Left ventricle myocardium inferior (tissue), 1 donor: ENCODE measurements at places on chromosomes 12 and 14. TPM values are rescaled to one million over a fixed set of nuclear protein-coding genes. Genes with fewer than 3 reads are reported as not detected.
A peak's percentile ranks its signal among the peaks of the same experiment; 100 is the strongest.

The PRH2 gene
- not detected for total RNA-seq

The FSCB gene
- not detected for total RNA-seq

The MDP1 gene
- total RNA-seq = 16.6 TPM

The KRT77 gene
- not detected for total RNA-seq

The TAS2R30 gene
- 0.44 TPM for total RNA-seq

The RNASE1 gene
- 294 TPM for total RNA-seq

The FLRT2 gene
- 4.7 TPM for total RNA-seq

The SALL2 gene
- 3.4 TPM for total RNA-seq

DNA sequence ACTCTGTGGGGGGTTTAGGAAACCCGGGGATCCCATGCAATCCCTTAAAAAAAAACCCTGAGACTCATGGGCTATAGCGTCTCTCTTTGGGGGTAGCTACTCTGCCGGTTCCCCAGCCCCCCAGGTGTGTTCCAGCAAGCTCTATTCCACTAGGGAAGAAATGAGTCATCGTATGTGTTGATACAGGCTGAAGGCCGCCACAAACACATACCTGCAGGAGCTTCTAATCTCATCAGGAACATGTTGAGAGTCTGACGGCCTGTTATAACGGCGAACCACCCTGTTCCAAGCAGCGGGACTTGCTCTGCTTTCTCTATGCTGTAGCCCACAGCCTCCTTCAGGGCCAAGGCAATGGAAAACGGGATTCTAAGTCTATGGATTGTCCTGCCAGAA is 977 bp upstream of the KRT5 start:
- no peak for DNase-seq

DNA sequence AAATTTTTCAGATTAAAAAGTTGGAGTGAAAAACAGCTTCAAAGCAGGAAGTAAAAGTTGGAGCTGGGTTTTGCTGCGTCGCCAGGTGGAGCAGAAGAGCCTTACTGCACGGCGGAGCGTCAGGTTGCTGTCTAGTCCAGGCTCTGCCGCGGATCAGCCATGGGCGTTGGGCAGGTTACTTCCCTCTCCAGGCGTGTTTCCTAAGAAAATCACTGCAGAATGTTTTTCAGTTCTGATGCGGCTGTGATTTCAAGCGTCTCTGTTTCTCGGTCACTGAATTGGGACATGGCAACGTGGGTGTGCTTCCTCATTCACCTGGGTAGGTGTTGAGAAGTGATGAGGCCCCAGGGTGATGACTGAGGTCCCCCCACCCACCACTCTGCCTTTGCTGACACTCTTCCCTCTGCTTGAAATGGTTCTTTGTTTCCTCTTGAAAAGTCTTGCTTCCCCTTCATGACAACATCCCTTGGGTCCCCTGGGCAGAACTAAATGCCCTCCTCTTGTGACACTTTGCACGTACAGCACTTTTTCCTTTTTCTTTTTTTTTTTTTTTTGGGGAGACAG is 7.6 kb downstream of the EVL start:
- no peak for DNase-seq

- no peak for DNase-seq
Measured at GRCh38 chr12:91892081-91892855, 253.4 kb downstream of the BTG1 start.

GRCh38 chr14:77120771-77121743 is 20.5 kb downstream of the ZDHHC22 start:
- no peak for DNase-seq

DNA sequence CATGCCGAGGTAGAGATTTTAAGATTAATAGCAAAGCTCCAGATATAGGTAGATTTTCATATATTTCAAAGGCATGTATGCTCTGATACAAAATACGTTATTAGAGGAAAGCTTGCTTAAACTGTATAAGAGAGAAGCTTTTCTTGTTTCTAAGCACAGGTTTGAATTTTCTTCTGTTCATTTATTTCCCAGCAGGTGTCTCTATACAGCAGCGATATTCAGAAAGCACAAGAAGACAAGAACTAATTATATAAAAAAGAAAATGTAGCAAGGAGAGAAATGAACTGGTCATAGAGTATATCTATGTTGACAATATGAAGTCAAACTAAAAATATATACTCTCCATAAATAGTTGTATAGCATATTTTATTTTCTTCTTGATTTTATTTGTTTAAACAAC is 307.4 kb upstream of the NOVA1 start:
- DNase-seq = no peak

DNA sequence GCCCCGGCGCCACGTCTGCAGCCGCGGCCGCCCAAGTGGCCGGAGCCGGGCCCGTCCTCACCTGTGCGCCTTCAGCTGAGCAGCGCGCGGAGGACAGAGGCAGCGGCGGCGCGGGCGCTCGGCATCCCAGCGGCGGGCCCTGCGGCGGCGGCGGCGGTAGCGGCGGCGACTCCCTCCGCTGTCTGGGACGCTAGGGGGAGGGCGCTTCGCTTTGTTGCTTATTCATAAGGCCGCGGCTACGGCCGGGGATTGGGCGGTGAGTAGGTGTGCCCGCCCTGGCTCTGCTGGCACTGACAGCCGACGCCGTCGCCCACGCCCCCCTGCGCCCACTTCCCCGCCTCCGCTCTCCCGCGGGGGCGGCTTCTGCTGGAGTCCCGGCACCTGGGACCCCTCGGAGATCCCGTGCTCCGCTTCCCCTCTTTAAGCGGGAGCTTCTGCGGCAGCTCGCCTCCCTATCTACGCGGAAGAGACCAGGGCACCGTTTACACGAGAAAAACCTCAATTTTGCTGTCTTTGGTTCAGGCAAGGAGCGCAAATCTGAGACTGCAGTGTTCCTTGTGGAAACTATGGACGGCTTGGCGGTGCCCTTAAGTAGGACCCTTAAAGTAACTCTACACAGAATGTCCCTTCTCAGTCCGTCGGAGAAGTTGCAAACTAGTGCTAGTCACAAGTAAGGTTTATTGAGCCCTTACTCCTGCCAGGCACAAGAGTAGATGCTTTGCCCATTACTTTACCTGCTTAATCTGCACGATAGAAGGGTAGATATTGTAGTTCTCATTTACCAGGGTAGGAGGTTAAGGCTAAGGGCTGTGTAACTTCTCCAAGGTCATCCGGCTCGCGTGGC is at the start of gene ARMH4:
ARMH4 (minus strand) TSS at position 200 of the 844 bp plus-strand sequence. CDS start 12,855 bp downstream, outside the sequence.
- peak; percentile 85 for DNase-seq

DNA sequence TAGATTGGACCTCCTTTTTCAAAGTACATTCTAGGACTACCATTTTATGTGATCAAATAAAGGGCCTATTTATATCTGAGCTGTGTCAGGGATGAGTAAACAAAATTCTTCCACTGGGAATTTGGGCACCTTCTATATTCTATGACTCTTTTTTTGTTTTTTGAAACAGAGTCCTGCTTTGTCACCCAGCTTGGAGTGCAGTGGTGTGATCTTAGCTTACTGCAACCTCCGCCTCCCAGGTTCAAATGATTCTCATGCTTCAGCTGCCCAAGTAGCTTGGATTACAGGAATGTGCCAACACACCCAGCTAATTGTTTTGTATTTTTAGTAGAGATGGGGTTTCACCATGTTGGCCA is 64.8 kb downstream of the DRAM1 start:
- DNase-seq = no peak

- DNase-seq = no peak
Measured at GRCh38 chr12:126051611-126052107, 986.4 kb downstream of the AACS start.

DNA sequence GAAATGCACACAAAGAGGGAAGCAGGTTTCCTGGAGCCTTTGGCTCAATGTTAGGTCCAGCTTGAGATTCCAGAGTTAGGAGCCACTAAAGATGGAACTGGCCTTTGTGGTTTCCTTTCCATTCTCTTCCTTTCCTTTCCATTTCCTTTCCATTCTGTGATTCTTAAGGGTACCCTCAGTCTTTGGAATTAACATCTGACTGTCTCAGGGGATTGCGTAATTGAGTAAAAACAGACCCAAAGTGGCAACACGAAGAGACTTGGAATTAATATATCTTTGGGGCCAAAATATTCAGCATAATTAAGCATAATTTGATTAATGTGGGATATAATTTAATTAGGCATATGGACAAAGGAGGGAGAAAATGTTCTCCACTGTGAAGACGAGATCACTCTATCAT is 205.6 kb downstream of the CRADD start:
- DNase-seq = no peak

- DNase-seq = no peak
Measured at GRCh38 chr14:64700290-64700689, 3.9 kb upstream of the PLEKHG3 start.

DNA sequence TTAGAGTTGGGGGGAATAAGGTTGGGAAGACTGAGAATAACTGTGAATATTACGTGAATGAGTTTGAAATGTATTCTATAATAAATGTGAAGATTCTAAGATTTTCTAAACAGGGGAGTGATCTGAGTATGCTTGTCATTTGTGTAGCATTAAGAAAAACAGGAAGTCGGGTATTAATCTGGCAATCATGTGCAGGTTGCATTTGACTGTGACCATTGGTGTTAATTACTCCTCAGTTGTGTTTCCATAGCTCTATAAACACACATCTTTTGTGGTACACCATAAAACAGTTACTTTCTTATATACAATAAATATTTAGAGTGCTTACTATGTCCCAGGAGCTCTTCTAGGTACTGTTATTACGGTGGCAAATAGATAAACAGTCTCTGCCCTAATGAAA is 434.4 kb upstream of the PDE3A start:
- no peak for DNase-seq

DNA sequence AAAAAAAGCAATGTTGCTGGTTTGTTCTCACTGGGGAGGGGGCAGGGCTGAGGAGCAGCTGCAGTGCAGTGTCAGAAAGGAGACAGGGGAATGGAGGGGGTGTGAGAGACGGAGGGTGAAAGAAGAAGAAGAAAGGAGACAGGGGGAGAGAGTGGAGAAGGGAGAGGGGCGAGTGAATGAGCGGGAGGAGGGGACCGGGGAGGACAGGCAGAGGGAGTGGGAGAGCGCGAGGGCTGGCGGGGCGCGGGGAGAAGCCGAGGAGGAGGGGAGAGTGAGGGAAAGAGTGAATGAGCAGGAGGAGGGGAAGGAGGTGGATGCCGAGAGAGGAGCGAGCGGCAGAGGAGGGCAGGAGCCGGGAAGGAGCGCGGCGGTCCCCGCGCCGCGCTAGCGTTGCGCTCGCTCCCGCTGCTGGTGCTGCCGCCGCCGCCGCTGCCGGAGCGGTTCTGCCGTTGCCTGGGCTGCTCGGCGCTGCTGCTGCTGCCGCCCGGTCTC is at the start of gene NOVA1:
NOVA1 (minus strand) TSS at position 445 of the 492 bp plus-strand sequence. CDS start 597 bp downstream, outside the sequence.
- no peak for DNase-seq

DNA sequence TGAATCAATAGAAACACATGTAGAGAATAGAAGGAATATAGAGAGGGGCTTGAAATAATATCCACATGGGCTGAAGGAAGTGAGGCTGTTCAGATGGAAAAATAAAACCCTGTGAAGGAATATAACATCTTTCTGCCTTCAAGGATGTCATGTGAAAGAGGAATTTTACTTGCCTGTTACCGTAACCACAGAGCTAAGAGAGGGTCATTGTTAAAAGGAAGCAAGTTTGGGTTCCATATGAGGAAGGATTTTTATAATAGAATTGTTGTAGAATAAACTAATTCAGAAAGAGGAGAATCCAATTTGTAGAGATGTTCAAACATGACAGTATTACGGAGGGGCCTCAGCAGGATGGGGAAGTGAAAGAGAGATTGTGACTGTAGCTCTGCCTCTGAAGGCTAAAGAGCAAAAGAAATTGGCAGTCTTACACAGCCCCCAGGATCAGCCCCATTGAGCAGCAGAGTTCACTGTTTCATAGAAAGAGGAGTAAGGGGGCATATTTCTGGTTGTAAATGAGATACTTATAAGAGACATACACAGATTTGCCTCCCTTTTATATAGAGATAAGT is 41.8 kb upstream of the PTPRR start:
- no peak for DNase-seq

GRCh38 chr12:107856096-107856495 is 81.6 kb downstream of the ASCL4 start:
- DNase-seq = no peak

DNA sequence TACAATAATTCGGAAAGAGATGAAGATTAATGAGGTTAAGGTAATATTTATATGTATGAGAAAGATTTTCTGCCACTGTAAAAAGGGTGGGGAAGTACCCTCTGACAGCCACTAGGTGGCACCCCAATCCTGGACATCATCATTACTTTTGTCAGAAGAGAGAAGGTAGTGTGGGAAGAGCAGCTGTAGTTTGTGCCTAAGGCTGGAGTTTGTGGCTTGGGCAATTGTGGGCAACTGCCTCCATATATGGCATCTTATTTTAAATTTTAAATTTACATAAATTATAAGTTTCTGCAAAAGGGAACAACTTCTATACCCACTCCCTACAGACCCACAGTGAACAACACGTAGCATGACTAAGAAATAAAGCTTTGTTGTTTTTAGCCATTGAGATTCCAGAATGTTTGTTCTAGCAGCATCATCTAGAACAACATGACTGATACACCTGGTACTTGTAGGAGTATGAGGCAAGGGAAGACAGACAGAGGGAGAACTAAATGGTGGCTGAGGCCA is 34.4 kb upstream of the SYCP3 start:
- DNase-seq = peak; percentile 22

DNA sequence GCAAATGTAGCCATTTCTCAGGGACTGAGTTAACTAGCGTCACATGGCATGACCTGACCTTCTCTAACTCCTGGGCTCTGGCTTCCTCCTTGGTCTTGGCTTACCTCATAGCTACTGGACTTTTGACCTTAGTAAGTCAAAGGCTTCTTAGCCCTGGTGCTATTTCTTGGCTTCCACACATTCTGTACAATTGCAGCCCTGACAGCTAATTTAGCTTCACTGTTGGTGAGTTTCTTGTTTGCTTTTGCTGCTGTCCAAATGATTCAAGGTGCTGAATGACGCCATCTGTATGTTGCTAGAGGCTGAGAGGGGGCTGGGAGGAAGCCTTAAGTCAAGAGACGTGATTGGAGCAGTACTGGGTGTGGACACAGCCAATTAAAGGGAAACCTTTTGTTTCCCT is 202.7 kb downstream of the PRKD1 start:
- DNase-seq = no peak

DNA sequence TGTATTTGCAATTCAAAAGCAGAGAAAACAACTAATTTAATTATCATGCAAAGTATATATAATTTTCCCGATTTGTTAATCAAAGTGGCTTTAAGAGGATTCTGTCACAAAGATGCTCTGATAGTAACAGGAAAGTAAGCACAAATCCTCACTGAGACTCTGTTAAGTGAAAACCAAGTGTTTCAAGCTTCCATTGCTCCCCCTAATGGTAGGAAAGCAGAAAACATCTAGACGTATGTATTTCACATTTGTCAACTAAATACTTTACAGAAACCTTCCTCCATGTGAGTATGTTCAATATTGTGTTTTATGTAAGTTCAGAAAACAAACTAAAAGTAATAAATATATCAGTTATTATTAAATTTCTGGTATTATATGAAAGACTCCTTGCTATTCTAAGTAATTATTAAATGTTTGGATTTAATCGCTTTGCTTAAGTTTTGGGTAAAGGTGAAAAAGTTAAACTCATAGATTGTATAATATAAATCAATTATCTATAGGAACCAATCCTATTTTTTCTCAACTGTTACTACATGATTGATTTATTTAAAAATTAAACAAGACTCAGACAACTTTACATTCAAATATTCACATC is 1.5 kb upstream of the NTS start:
- no peak for DNase-seq

GRCh38 chr12:26452511-26452910 is 257.1 kb downstream of the SSPN start:
- no peak for DNase-seq

- DNase-seq = peak; percentile 74
Measured at GRCh38 chr12:617304-617915, 45.8 kb downstream of the NINJ2 start.
